ENCODE measurements at places on chromosomes 16 and 17.

GRCh38 chr16:68739964-68740627 is 3.0 kb downstream of the CDH1 start:
- no peak for DNase-seq

- DNase-seq: no peak
Measured at GRCh38 chr16:87490096-87490798, 2.6 kb downstream of the ZCCHC14 start.

DNA sequence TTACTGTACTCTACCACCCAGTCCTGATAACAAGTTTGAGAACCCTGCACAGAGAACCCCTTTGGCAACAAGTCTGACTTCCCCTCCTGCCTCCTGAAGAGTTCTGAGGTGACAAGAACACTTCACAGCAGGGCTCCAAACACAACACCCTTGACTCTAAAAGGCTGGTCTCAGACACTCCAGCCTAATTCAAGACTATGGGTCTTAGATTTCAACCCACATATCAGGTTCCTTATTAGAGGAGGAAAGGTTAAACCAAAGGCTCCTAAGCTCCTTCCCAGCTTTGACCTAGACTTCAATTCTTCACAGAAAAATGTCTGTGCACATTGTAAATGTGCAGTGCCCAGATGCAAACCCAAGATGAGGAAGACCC is 23.0 kb downstream of the RANBP10 start:
- DNase-seq: no peak

GRCh38 chr16:48481772-48482171 is 96.6 kb upstream of the SIAH1 start:
- DNase-seq: no peak

DNA sequence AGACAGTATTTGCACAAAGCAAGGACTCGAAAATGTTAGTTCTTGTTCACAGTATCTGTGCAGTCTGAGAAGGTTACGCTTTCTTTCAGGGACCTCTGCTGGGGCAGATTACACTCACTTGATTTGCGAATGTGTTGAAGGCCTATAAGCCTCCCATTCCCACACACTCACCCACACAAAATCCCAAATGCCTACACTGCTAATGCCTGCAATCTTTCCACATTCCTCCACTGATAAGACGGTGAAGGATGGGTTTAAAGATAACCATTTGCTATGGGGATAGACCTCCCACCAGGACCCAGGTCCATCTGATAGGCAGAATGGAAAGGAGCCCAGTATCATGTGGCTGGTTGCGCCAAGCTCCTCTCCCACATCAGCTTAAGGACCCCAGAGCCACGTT is 394.9 kb upstream of the SALL1 start:
- no peak for DNase-seq

GRCh38 chr16:72800524-72801161 is 247.3 kb downstream of the ZFHX3 start:
- no peak for DNase-seq

DNA sequence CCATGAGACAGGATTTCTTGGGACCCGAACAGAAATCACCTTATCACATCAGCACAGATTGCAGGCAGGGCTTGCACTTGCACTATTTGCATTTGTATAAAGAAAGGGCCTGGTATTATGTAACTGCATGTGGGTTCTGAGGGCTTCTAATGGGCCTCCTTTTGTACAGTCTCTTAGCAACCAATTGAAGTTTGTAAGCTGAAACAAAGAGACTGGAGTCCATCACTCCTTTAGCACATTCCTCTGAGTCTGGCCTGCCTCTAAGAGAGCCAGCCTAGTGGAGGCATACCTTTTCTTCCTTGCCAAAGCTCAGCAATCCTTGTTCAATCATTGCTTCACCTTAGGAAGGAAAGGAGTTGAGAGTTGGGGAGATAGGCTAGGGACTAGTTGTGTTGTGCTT is 387.1 kb downstream of the XYLT1 start:
- DNase-seq: no peak

GRCh38 chr17:75799402-75799801 is 14.8 kb downstream of the UNK start:
- DNase-seq: no peak

- DNase-seq: no peak
Measured at GRCh38 chr17:41739661-41740352, 5.4 kb upstream of the HAP1 start.

GRCh38 chr17:61321344-61321743 is 78.3 kb upstream of the TBX2 start:
- no peak for DNase-seq

DNA sequence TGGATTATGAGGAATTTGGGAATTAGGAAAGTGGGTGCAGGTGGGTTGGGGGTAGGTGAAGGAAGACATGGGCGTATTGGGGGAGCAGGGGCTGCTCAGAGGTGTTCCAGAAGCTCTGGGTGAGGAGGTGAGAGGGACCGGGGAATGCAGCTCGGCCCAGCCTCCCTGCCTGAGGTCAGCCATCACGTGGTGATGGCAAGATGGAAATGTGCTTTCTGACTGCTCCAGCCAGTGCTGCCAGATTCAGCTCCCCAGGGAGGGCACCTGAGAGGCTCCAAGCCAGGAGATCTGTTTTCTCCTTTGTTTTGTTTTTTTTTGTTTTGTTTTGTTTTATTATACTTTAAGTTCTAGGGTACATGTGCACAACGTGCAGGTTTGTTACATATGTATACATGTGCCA is 35.2 kb upstream of the STH start:
- DNase-seq: no peak

DNA sequence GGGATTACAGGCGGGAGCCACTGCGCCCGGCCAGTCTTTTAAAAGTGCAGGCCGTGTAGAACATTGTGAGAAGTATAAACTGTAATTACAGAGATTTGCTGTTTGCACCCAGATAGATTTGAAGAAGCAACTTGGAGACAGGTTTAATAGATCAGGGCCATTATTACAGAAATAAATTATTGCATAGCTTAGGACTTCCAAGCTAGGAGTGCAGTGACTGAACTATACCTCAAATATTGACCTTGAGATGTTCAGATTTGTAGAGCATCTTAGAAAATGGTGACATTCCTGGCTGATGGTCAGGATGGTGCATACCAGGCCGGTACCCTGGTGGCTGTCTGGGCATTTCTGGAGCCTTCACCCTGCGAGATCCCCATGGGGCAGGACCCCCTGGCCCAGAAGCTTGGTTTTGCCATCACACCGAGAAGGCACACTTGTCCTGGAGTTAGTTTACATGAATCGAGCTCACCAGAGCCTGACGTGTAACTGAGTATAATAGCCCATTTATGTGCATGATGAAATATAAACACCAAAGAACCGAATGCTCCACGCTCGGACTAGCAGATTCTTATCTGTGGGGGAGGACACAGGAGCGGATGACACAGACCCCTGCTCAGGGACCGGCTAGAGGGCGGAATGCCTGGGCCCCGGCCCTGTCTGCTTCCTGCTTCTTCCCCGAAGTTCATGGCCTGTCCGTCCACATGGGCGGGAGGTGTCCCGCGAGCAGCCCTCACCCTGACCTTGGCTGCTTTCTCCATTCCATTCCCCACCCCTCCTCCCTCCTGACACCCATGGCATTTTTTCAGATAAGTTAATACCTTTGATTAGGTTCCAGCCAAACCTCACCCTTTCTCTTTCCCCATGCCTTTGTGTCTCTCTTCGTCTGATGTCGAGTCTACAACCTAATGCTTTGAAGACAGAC is 32.1 kb downstream of the CCDC40 start:
- no peak for DNase-seq

GRCh38 chr17:69593351-69593715 is 178.8 kb downstream of the MAP2K6 start:
- no peak for DNase-seq

- no peak for DNase-seq
Measured at GRCh38 chr17:47693731-47694580, at the start of gene TBKBP1. Gene TBKBP1 (plus strand): TSS chr17:47694161. CDS start chr17:47696113, 1,952 bp downstream.

DNA sequence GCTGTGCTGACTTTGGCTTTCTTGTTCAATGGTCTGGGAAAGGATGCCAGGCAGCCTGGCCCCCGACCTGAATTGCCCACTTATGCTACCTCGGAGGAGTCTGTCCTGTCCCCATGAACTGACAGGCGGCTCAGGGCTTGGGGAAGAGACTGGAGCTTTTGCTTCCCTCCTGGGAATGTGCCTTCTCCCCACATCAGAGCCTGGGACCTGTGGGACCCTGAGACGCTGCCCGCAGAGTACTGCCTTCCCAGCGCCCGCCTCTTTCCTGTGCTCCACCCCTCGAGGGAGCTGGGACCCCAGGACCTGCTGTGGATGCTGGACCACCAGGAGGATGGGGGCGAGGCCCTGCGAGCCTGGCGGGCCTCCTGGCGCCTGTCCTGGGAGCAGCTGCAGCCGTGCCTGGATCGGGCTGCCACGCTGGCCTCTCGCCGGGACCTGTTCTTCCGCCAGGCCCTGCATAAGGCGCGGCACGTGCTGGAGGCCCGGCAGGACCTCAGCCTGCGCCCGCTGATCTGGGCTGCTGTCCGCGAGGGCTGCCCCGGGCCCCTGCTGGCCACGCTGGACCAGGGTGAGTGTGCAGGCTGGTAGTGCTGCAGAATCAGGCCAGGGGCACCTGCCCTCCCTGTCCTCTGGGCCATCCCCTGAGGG is 18.5 kb downstream of the FCSK start:
- no peak for DNase-seq

DNA sequence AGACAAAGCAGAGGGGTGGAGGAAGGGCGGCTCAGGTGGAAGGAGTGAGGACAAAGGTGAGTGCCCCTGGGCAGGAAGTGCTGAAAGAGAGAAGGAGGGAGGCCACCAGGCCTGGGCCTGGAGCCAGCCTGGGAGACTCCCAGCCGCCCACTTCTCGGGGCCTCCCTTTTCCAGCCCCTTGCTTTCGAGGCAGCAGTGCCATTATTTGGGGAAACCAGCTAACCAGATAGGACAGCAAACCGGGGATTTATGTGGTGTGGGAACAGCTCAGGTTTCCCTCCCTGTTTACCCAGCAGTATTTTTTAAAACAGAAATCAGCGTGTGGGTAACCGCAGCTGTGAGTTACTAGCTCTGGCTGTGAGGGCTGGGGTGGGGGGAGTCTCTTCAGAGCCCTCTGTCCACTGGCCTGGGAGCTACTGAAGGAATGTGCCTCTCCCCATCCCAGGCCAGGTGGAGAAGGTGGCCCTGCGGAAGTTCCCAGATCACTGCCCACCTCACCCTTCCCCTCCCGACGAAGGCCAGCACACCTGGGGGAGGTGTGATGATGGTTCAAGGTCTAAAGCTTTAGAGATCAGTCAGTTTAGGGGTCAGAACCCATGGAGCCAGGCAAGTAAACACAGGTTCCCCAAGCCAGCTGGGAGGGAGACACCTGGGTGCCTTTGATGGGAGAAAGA is 8.4 kb upstream of the MEOX1 start:
- DNase-seq: no peak

DNA sequence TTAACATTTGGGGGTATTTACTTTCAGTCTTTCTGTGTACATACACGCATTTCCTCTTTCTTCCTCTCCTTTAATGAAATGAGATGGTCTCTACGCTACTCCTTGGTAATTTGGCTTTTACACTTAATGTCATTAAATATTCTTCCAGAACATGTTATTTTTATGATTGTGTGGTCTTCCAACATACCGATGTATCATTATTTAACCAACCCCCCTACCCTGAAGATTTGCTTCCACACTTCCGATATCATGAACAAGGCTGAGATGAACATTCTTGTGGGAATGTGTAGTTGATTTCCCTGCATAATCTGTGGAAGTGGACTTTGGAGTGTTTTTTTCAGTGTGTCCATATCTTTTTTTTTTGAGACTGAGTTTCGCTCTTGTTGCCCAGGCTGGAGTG is 2.3 kb upstream of the PGS1 start:
- no peak for DNase-seq

DNA sequence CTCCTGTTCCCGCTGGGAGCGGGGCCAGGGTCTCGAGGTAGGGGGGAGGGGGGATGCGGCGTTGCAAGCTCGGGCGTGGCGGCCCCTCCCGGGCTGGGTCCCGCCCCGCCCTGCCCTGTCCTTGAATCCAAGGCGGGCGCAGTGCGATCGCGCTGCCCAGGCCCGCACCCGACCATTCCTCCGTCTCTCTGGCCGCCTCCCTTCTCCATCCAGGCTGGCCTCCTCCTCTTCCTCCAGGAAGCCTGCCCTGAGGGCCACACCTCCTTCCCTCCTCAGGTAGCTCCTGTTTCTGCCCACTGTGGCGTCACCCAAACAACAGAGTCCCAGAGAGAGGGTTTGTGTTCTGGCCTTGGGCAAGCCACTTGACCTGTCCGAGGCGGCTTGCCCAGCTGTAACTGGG is 43.0 kb upstream of the TAC4 start:
- DNase-seq: no peak

- no peak for DNase-seq
Measured at GRCh38 chr17:52306314-52306713, 147.8 kb upstream of the CA10 start.

GRCh38 chr17:50594128-50594823 is 33.8 kb downstream of the CACNA1G start:
- no peak for DNase-seq

GRCh38 chr16:56911771-56912571 is 20.0 kb upstream of the HERPUD1 start:
- no peak for DNase-seq

DNA sequence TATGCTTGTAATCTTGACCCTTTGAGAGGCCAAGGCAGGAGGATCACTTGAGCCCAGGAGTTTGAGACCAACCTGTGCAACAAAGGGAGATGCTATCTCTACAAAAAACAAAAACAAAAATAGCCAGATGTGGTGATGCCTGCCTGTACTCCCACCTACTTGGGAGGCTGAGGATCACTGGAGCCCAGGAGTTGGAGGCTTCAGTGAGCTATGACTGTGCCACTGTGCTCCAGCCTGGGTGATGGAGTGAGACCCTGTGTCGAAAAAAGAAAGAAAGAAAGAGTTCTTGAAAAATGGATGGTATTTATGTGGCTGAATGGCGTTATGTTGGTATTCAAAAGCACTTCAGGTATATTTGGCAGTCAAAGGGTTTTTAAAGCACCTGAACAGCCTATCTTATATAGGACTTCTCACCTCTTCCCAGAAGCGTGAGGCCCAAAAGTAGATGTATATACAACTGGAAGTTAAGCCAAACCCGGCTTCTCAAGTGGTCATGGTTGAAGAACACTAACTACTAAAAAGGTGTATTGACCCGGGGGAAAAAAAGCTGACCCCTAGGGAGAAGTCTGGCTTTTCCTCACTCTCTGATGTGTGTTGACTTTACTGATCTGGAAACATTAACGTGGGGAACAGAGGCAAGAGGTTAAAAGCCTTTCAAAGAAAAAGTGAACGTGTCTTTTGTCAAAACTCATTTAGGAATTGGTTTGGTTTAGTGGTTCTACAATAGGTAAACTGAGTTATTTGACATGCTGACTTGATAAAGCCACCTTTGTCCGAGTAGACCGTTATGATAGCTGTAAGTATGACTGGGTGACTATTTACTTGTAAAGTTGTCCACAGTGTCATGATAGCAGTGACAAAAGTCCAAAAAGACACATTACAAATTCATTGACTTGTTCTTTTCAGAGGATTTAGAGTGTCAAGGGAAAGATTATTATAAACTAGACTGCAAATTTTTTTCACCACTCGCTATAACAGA is 183.4 kb downstream of the IRX3 start:
- no peak for DNase-seq

DNA sequence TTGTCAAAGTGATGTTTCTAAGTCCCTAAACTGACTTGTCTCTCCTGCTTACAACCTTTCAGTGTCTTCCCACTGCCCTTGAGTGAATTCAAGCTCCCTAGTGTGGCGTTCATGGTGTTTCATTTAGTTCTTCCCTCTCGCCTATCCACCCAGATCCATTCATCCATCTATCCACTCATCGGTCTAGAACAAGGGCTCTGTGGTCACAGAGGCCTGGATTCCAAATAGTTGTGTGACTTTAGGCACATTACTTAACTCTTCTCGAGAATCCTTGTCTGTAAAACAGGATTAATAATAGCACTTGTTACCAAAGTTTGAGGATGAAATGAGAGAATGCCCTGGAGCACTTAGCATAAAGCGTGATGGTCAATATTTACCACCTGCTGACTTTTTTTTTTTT is 870 bp upstream of the TAC4 start:
- no peak for DNase-seq

GRCh38 chr17:34725725-34726124 is 146.3 kb downstream of the TMEM132E start:
- DNase-seq: no peak
